Left forelimb (tissue), 1 donor: ENCODE measurements at places on chromosomes 12 and 14.
A peak's percentile ranks its signal among the peaks of the same experiment; 100 is the strongest.

GRCh38 chr12:114450019-114450418 is 44.1 kb upstream of the TBX5 start:
- no peak for DNase-seq

GRCh38 chr12:124509676-124510300 is 57.6 kb downstream of the NCOR2 start:
- no peak for DNase-seq

DNA sequence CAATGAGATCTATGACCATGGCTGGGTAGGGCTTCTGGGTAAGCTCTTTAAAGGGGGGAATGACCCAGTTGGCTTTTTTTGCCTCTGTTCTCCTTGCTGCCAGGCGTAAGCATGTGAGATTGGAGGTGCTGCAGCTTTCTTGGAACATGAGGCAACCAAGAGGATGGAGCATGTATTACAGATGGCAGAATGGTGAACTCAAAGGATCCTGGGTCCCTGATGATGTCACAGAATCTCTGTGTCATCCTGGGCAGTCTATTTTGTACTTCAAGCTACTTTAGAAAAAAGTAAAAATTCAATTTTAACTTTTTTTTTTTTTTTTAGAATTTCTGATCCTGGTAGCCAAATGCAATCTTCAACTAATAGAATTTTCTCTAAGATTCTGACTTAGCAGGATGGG is 8.0 kb downstream of the KRT82 start:
- DNase-seq: no peak

DNA sequence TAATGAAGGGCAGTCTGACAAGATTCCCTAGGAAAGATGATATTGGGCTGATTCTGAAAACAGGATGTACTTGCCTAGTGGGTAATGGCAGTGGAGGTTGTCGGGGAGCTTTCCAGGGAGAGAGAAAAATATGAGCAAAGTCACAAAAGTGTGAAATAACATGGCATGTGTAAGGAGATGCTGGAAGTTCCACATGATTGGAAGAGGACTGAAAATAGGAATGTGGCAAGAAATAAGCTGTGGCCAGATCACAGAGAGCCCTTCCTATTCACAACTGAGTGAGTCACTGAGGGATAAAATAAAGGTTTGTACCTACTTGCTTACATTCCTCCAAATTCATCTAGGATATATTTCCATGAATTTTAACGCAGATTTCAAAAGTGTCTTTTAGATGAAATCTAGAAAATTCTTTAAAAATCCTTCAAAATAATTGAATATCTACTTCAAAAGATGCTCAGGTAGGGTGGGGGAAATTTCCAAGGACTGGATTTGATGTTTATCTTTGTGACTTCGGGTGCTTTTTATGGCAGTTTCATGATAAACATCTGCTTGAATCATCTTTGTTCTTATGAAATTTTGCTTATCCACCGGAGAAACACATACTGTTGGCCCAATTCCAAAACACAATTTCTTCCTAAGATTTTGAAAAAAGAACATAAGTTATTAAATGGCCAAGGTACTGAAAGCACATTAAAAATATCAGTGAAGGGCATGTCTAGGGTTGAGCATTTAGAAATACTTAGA is 36.3 kb upstream of the SLC2A13 start:
- DNase-seq: no peak

GRCh38 chr14:65173973-65174693 is 71.8 kb upstream of the MAX start:
- no peak for DNase-seq

- DNase-seq: no peak
These were observed 42.1 kb downstream of the C14orf132 start for GRCh38 chr14:96081224-96081623.

- DNase-seq: no peak
These were observed 85.0 kb upstream of the GTF2A1 start for GRCh38 chr14:81305743-81306142.

GRCh38 chr12:96729886-96730285 is 177.2 kb upstream of the NEDD1 start:
- no peak for DNase-seq

DNA sequence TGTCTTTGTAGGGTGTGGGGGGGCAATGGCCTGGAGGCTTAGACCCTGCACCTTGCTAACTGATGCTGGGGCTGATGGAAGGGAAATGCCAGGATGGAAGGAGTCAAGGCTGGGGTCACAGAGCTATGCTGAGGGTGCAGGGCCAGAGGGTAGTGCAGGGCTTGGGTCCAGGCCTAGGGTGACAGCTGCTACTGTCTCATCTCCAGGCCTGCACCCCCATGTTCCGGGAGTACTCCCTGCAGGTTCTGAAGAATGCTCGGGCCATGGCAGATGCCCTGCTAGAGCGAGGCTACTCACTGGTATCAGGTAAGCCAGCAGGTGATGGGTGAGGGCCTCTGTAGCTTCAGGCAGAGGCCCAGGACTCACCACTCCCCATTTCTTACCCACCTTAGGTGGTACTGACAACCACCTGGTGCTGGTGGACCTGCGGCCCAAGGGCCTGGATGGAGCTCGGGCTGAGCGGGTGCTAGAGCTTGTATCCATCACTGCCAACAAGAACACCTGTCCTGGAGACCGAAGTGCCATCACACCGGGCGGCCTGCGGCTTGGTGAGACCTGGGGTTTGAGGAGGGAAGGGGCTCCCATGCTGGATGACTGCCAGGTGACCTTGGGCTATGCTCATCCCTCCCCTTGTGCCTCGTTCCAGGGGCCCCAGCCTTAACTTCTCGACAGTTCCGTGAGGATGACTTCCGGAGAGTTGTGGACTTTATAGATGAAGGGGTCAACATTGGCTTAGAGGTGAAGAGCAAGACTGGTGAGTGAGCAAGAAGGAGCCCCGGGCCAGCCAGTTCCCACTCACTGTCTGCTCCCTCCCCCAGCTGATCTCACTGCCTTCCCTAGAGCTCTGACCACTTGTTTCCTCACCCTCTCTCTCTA is 4.1 kb downstream of the SHMT2 start:
- no peak for DNase-seq

DNA sequence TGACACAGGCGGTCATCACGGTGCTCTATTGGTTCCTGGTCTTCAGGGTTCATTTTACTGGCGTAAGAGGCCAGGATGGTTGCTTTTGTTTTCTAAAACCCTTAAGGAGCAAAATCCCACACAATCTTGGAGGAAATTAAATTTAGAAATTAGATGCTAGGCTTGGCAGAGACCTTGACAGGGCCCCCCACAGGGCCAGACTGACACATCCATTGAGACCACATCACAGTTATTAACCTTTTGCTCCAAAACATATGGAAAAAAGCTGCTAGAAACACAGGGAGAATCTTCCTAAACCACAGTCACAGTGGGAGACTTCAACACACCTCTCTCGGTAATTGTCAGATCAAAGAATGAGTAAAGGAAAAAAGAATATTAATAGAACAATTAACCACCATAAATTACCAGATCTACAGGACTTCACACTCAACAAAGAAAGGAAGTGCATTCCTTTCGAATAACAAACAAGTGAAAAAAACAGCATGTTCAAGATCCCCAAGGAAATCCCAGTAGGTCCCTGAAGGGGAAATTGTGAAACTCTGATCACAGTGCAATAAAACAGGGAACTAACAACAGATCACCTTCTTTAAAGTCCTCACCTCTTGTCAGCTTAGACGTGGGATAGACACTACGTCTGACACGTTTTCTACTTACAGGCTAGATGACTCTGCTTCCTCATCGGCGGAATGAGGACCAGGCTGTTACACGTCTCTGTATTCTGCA is 40.2 kb upstream of the TMEM179 start:
- no peak for DNase-seq

- no peak for DNase-seq
These were observed 172.0 kb downstream of the C12orf75 start for GRCh38 chr12:105502426-105502930.

DNA sequence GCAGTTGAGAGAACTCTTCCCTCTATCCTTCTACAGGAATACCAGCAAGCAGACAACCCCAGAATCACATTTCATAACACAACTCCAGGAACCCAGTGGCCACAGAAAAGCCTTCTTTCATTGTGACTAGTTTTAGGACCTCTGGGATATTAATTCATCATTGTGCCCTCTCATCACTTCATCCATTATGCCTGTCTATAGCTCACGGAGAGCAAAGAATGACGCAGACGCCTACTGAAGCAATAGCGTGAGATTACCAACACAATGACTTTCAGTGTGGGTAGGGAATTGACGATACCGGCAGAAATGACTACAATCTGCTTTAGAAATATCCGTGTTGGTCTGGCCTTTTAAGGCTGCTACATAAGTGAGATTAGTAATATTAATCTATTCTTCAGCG is 158.1 kb upstream of the FOXG1 start:
- no peak for DNase-seq

GRCh38 chr14:92586963-92587699 is 73.5 kb downstream of the RIN3 start:
- DNase-seq: peak; percentile 14

- no peak for DNase-seq
These were observed 67.0 kb upstream of the BEGAIN start for GRCh38 chr14:100654025-100654813.

- no peak for DNase-seq
These were observed 164.9 kb upstream of the BMP4 start for GRCh38 chr14:54121466-54122027.

DNA sequence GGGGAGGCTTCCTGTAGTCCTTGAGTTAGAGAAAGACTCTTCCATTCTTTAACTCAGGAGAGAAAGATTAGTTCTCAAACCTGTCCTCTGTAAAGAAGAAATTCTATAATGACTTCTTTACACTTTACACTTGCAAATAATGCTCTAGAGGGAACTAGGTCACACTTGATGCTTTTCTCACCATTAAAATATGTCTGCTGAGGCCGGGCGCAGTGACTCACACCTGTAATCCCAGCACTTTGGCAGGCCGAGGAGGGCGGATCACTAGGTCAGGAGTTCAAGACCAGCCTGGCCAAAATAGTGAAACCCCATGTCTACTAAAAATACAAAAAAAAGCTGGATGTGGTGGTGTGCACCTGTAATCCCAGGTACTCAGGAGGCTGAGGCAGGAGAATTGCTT is 6.3 kb downstream of the NTN4 start:
- DNase-seq: no peak

- DNase-seq: no peak
These were observed 11.2 kb upstream of the PNMA1 start for GRCh38 chr14:73725116-73726024.

- DNase-seq: no peak
These were observed 75.8 kb upstream of the HOXC13 start for GRCh38 chr12:53862831-53863230.

DNA sequence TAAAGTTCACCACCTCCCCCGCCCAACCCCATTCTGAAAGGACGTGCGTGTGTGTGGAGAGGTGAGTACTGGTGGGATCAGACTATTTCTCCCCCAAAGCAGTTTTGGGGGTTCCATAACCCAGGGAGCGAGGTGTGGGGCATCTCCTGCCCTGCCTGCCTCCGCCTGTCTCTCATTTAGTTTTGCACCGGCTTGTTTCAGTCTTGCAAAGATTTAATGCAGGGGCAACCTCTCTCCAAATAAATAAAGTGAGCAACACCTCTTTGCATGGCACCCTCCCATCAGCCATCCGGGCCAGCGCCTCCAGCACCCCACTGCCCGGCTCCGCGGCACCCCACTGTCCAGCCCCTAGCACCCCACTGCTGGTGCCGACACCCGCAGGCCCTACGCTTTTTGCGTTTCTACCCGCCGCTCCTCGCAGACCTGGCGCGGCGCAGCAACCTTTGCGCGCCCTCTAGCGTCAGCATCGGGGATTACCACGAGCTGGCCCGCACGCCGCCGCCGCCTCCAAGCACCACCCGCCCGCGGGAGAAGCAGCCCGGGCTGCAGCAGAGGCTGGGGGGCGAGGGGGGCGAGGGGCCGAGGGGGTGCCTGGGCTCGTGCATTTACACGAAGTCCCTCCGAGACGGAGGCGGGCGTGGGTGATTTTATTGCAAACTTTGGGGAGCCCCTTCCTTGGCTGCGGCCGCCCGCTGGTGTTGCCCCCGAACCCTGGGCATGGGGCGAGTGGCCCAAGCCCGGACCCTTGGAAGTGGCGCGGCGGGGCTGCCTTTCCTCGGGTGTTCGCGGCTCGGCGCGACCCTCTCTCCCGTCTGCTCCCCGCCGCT is 55.8 kb upstream of the VRK1 start:
- peak; percentile 80 for DNase-seq

- DNase-seq: no peak
These were observed 349.7 kb upstream of the DIO2 start for GRCh38 chr14:80560800-80561657.

DNA sequence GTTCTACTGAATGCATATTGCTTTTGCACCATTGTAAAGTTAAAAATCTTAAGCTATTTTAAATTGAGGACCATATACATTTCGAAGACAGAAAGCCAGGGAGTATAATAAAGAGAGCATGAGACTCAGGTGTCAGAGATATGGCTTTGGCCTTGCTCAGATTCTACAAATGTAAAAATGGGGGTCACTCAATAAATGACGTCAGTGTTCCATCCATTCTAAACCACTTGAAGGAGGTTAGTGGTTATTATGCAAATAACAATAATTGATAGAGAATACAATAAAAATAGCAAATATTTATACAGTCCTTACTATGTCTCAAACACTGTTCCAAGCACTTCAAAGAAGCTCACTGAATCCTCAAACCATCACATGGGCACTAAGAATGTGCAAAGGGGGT is 20.1 kb downstream of the RTN1 start:
- DNase-seq: no peak

- no peak for DNase-seq
These were observed 115.6 kb downstream of the LRIG3 start for GRCh38 chr12:58804749-58805148.

DNA sequence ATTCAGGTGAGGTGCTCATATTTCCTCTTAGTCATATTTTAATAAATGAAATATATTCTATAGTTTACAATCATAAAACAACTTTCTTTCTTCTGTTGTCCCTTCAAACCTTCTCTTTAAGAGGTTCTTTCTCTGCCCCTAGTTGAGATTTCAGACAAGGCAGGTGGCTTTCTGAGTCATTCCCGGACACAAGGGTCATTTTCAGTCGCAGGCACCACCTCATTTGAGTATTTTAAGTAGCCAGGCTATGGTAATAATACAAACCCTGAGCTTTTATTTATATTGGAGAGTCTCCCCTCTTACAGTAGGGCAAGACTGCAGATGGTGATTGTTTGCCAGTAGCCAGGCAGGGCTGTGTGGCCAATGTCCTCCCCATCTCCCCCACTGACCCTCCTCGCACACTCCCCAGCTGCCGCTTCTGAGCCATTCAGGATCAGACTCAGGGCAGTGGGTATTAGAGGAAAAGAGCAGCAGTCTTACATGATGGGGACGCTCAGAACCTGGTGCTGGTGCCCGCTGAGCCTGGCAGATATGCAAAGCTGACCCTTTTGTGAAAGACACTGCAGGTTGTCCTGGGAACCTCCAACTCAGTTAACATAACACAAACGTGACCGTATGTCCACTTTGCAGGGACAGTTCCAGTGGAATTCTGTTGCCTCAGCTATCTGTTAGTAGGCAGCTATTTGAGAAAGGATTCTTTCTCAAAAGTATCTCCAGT is 101.1 kb upstream of the BCL2L14 start:
- no peak for DNase-seq
